ENCODE measurements at places on chromosomes 2 and 18.

GRCh38 chr2:40168032-40168431, 283.9 kb downstream of the SLC8A1 start:
- DNase-seq = no peak

GRCh38 chr2:181683518-181684453, 3.5 kb upstream of the NEUROD1 start:
- DNase-seq = no peak

DNA sequence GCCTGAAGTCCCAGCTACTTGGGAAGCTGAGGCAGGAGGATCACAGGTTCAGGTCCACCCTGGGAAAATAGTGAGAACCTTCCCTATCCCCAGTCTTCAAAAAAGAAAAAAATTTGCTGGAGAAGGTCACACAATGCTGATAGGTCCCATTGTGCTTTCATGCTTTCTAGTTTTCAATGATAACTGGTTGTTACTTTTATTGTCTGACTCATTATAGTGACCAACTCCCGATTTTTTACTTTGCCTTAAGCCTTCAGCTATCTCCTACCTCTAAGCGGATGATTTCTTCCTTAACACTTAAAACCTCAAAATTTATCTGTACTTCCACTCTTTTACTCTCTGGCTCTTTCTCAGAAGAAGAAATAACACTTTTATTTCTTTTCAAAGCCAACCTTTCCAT, 17.3 kb downstream of the MSH2 start:
- DNase-seq = no peak

DNA sequence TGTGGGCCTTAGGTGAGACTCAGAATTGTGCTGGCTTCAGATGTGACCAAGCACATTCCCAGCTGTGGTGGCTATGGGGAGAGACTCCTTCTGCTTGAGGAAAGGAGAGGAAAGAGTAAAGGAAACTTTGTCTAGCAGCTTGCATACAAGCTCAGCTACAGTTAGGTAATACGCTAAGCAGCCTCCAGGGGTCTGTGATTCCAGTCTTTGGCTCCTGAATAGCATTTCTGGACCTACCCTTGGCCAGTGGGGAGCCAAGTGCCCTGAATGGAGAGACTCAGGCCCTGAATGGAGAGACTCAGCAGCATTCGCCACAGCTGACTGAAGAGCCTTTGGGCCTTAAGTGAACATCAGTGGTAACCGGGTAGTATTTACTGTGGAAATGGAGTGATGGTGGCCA, 227.4 kb upstream of the CDH7 start:
- no peak for DNase-seq

GRCh38 chr18:24543086-24543794, 82.8 kb downstream of the HRH4 start:
- no peak for DNase-seq

- DNase-seq = no peak
Measured at GRCh38 chr2:181396256-181397123, 60.7 kb upstream of the ITGA4 start.
